ENCODE measurements at places on chromosomes 11 and 22.

DNA sequence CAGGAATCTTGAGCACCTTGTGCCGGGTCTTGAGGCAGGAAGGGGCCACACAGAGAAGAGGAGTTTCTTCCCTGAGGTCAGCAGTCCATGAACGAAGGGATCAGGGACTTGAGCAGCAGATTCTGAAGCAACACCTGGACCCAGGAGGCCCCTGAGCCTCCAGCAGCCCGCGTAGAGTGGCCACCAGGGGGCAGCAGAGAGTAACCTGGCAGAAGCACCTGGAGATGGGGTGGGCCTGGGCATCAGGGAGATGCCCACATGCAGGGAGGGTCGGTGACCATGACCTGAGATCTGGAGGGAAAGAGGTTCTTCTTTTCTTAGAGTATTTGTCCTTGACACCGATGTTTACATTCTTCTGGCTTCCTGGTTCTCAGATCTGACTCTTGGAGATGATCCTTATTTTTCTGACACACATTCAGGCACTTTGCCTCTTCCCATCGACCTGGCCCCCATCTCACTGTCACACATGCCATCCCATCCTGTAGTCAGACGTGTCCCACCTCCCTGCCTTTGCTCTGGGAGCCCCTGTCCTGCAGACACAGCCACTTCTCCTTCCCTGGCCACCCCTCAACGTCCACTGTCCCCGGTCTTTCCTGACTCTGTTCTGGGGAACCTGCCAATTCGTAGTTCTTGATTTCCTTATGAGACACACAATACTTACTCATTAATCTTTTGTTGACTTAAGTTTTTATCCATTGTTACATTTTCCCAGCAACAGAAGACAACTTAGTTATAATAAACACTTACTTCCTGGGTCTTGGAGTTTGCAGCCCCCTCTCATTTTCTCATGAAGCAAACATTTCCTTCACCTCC, 66.5 kb downstream of the GGTLC2 start:
- DNase-seq, result peak; percentile 65

- no peak for DNase-seq
Observed at GRCh38 chr11:100925935-100926334, 203.7 kb downstream of the PGR start.

DNA sequence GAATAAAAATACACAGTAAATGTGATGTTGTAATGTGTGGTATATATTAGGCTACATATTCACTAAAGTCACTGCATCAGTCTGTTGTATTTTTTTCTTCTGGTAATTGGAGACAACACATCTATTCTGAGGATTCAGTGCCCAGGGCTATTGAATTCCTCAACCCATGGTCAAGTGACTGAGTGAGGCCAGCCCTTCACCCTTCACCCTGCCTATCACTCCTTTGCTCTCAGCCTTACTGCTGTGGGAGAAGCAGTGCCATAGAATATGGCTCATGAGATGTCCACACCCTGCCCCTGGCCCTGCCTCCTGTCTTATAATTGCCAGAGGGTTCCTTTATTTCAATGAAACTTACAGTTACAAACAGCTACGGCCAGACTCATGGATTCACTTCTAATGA, 295.6 kb downstream of the NTM start:
- no peak for DNase-seq

DNA sequence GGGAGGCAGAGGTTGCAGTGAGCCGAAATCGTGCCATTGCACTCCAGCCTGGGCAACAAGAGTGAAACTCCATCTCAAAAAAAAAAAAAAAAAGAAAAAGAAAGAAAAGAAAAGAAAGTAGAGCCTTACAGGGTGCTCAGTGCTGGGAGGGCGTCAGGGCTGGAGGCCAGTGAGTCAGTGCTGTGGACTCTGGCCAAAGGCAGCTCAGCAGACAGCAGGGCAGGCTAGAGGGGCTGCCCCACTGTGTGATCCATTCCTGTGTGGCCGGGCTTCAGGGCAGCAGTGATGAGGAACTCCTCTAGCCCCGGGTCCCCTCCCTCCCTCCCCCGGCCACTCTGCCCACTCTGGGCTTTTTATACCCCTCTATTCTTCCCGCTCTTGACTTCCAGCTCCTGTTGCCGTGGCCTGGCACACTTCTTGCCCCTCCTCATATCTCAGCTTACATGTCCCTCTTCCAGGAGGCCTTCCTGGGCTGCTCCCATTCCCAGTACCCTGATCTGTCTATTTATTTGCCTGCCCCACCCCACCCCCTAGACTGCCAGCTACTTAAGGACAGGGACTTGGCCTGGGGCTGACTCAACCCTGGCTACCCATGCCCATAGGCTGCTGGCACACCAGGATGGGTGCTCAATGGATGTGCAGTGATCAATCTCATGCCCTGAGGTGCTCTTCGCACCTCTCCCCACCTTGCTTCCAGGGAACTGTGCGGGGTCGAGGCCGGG, 10.1 kb downstream of the SYT12 start:
- no peak for DNase-seq

GRCh38 chr22:27212102-27212501, 554.7 kb downstream of the MIAT start:
- DNase-seq, result no peak

DNA sequence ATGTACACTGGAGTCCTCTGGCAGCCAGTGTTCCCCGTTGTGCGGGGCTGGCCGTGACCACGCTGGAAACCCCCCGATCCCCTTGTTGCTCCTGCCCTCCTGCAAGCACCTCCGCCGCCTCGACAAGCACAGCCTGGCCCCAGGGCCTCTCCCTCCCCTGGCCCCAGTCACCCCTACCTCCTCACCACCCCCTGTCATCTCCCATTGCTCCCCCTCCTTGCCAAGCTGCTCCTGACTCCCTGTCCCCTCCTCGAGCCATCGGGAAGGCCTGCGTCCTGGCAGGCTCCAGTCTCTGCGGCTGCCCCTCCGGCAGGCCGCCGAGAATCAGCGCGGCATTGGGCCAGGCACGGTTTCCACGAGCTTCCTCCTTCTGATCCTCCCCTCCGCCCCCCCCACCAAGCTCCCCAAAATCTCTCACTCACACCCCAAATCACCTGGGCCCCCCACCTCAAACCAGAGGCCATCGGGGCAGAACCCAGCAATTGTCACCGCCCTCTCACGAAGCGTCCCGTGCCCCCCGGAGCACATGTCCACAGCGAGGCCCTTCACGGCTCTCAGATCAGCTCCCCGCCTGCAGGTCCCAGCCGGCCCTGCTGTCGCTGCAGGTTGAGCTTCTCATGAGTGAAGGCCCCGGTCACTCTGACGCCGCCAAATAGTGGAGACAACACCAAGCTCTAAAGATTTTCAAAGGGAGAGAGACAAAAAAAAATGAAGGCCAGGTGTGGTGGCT, 5.7 kb upstream of the LSP1 start:
- DNase-seq, result no peak

- no peak for DNase-seq
Observed at GRCh38 chr22:27749597-27750225, 51.8 kb downstream of the MN1 start.

DNA sequence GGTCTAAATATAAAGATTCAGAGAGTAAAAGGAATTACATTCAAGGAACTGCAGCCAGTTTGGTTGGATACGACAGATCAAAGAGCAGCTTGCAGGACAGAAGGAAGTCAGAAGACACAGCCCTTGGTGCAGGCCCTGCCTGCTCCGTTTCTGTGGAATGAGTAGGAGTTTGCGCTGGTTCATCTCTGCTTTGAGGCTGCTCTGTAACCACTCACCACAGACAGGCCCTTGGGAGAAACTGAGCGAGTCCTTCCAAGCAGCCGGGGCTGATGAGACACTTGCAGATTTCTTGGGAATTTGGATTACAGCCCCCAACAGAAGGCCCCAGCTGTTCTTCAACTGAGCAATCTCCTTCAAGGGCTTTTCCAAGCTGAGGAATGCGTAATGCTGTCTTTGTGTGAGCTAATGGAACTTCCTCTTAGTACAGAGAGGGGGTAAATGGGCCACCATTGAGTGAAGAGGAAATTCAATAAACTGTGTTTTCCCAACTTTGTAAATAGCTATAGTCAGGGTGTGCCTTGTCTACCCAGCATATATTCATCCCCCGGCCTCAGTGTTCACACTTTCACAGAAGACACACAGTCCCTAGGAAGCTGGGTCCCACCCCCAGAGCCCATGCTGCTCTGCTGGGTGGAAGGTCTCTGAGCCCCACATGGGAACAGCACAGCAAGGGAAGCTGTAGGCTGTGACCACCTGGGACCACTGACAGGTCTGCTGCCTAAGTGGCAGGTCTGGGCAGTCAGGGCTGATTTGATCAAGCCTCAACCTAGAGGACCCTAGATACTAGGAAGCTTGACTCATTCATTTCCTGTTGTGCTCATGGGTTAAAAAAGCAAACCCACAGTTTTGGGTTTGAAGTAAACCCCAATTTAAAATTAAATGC, 16.6 kb downstream of the IL10RA start:
- DNase-seq, result peak; percentile 43

- no peak for DNase-seq
Observed at GRCh38 chr11:44852159-44852747, 98.4 kb downstream of the TP53I11 start.

- DNase-seq, result no peak
Observed at GRCh38 chr22:30743257-30744020, 48.8 kb downstream of the OSBP2 start.

- DNase-seq, result peak; percentile 70
Observed at GRCh38 chr22:32204856-32205722, at the start of gene RFPL2. Gene RFPL2 (minus strand): TSS chr22:32205073. CDS start chr22:32202451, 2,622 bp downstream.

DNA sequence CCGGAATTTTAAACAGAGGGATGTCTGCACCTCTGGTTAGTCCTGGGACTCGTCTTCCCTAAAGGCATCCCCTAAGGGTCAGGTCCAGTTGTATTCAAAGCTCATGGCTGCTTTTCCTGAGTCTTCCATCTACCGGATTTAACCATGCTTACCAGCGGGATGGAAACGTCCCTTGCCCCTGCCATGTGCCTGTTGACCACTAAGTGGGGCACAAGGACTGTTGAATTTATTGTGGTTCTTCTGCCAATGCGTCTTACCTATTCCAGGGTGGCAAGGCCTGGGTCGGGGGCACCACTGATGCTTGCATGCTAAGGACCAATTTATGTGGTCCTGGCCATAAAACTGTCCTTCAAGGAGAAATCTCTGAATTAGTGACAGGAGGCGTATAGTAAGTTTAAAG, 25.6 kb downstream of the ANKRD42 start:
- DNase-seq, result no peak

GRCh38 chr11:13713982-13714381, 45.5 kb downstream of the FAR1 start:
- DNase-seq, result no peak

- DNase-seq, result no peak
Observed at GRCh38 chr22:20807315-20807752, 33.4 kb downstream of the SERPIND1 start.

DNA sequence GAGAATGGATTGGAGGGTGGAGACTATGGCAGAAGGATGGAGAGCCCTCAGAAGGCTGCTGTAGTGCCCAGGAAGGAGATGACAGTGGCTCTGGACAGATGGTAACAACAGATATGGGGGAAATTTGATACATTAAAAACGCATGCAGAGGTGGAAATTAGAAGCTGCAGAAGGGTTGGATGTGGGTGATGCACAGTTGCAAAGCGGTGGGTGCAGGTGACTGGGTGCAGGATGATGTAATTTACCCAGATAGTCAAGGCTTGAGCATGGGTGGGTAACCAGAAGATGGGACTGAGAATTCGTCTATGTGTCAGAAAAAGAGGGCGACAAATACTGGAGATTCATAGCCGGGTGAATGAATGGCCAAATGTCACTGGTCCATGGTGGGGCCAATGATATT, 570.3 kb downstream of the MN1 start:
- DNase-seq, result no peak

GRCh38 chr22:30305519-30305905, 16.2 kb upstream of the CASTOR1 start:
- DNase-seq, result peak; percentile 65

- DNase-seq, result no peak
Observed at GRCh38 chr11:17514476-17514875, 29.7 kb downstream of the USH1C start.

- no peak for DNase-seq
Observed at GRCh38 chr11:62444835-62445234, 26.0 kb downstream of the SCGB1A1 start.

DNA sequence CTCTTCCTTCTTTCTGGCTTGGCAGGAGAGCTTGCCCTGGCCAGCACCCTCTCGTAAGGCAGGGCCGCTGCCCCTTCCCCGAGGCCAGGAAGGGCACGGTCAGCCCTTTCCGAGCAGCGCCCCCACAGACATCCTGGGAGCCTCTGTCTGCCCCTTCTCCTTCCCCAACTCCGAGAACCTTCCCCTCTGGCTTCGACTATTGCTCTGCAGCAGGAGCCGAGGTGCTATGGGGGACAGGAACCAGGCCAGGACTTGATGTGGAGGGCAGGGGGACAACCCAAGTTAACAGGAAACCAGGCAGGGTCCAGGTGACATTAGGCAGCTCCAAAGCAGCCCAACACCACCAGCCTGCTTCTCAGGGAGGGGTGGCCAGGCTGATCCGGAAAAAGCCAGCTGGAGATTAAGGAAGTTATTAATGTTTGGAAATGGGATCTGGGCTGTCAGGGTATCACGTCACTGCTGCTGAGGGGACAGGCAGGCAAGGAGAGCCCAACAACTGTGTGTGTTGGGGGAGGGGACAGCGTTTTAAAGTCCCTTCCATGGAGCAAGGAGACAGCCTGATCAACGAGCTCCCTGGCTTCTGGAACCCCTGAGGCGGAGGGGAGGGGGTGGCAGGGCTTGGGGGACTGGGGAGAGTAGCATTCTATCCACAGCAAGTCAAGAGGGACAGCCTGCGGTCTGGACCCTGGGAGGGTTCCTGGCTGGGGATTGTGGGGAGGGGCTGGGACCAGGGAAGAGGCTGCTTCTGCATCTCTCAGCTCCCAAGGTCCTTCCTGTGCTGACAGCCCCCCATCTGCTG, 27.3 kb downstream of the SYT7 start:
- no peak for DNase-seq

DNA sequence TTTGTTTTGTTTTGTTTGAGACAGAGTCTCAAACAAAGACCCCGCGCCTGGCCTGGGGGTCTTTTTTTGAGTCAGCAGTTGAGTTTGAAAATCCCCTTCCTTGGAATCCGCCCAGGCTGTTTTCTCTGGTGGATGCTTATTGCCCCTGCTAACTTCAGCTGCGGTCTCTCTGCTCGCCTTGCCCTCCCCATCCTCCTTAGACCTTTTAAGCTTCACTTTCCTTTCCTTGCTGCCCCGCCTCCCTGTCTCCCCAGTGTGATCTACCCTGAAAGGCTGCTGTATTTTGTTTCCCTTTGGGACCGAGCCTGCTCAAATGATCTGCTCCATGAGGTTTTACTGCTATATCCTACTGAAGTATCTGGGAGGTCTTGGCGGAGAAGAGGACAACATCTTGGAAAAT, 2.5 kb downstream of the USP18 start:
- DNase-seq, result peak; percentile 9

GRCh38 chr22:22714600-22715335, 70.4 kb downstream of the GGTLC2 start:
- no peak for DNase-seq

GRCh38 chr11:62013537-62014476, 46.4 kb upstream of the FTH1 start:
- DNase-seq, result no peak

Data from CD4-positive, alpha-beta memory T cell (primary cell).